ENCODE measurements at places on chromosomes 1 and 21. TPM values are rescaled to one million over a fixed set of nuclear protein-coding genes. Genes with fewer than 3 reads are reported as not detected.

DNA sequence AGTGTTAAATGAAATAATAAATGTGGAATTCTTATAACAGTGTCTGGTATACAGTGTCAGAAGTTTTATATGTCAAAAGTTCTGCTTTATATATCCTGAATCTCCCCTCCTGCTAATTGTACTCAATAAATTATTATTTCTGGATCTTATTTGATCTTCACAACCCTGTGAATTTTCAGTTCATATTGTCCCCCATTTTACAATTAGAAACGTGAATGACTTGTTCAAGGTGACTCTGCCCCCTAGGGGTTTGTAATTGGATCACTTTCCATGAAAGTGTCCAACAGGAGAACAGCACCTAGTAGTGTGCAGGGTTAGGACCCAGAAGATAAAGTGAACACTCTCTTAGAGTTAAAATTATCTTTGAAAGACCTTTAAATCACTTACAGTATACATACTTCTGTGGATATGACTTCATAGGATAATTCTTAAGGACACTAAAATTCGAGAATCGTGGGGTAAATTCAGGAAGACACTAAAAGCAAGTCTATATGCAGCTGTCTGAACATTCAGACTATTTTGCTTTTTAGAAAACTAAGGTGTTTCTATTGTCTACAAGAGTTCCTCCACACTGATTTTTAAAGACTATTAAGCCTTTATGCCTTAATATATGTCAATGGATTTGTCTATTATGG lies 4.5 kb upstream of the DDR2 start:
- no peak for DNase-seq

DNA sequence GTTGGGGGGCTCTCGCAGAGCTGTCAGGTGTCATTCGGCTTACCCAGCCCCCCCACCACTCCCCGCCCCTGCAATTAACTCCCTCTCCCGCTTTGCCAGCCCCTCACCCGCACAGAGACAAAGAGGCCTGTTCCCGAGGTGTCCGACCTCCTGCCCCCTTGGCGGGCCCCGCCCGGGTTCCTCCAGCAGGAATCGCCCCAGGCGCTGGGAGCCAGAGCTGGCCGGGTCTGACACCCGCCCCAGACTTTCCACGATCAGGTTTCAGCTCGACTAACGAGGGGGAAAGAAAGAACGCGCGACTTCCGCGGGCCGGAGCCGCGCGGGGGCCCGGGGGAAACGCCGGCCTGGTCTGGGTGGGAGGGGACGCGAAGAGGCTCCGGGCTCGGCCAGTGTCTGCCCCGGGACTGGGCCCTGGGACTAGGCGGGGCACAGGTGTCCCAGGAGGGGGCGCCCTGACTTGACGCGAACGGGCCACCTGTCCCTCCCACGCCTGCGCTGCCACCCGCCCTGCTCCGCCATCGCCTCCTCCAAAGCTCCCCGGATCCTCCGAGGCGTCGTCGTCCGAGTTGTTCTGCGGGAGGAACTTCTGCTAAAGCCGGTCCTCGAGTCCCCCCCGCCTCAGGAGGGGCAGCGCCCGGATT lies 36.4 kb upstream of the HHAT start:
- DNase-seq, result peak; percentile 48

DNA sequence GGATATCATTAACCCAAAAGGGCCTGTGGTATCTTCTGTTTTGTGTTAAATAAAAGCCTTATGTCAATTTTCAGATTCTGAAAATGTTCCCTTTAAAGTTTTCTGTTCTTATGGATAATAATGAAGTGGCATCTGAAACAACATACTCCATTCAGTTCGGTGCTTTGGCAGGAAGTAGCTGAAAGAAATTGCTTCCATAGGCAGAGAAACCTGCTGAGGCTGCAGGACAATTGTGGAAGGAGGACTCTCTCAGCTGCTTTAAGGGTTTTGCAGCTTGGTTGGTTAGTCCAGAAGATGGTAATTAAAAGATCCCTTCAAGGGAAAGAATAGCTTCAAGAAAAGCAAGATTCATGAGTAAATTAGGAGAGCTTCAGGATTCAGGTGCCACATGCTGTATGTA lies 30.5 kb upstream of the NRIP1 start:
- DNase-seq, result no peak

- no peak for DNase-seq
Measured at GRCh38 chr1:225388372-225388771, 39.5 kb downstream of the LBR start.

DNA sequence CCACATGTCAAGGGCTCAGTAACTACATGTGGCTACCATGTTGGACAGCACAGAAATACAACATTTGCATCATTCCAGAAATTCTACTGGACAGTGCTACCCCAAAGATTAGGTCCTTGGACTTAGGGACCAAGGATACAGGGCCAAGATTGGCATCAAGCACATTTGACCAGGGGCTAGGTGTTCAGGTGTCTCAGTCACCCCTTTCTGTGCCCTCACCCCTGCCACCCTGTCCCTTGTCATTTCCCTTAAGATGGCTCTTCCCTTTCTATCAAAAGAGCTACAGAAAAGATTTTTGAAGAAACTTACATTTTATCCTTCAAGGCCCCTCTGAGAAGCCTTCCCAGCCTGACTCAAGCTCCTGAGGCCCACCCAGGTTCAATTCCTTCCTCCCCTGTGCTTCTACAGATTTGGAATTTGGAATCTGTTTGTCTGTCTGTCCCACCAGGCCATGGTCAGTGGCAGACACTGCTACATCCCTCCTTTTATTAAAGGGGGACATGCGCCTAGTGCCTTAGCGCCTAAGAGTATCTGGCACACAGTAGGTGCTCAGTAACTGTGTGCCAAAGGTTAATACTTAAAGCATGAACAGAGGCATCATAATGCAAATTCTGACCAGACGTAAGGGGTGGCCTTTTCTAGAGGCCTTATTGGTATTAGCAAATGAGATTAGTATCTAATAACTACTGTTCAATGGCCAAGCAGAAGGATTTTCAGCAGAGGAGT lies 21.4 kb downstream of the CSF1 start:
- DNase-seq, result no peak

- no peak for DNase-seq
Measured at GRCh38 chr1:18947570-18947969, 8.9 kb downstream of the IFFO2 start.

GRCh38 chr1:192153276-192153675 lies 5.0 kb upstream of the RGS18 start:
- DNase-seq, result no peak

GRCh38 chr1:209318181-209319056 lies 265.1 kb upstream of the CAMK1G start:
- no peak for DNase-seq

DNA sequence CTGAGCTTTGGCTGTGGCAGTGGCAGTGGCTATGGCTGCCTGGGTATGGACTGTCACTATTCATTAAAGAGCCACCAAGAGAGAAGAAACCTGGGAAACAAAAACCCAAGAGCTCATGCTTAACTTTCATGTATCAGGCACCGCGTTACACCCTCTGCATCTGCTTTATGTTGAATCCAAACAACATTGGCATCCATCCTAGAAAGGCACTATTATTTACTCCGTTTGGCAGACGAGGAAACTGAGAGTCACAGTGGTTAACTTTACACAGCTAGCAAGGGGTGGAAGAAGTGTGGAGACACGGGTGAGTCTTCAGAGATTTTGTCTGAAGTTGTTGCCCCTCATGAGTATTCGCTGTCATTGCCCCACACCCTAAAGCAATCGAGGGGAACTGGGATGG lies 63.8 kb downstream of the PLXNA2 start:
- DNase-seq, result no peak

DNA sequence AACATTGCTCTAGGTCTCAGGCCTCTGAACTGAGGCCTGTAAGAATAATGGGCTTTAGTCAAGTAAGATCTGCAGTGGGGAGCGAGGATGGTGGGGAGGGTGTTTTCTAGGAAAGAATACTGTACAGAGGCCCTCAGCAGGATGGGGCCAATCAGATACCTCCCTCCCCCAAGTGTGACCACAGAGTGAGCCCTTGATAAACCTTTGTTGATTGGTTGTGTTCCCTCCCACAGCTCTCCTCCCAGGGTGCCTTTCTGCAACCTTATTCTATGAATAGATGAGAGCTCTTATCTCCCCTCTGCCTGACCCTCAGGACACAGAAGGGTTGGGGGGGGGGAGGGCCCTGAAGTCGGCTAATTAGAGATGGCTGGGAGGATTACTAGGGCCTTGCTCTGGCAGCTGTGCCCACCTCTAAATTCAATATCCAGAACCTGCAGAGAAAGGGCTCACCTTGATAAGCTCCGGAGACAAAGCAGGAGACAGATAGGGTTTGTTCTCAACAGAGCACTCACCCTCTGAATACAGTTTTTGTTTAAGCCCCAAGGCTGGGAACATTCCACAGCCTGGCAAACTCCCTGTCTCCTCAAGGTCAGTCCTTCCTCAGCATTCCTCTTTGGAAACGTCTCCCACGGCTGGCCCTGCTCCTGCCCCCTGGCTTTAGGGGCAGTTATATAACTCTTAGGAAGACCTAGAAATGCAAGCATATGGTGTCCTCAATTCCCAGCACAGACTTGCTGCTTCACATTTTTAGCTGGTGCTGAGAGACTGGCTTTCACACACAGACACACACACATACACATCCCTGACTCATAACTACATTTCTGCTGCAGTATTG lies 42.9 kb downstream of the ATP1A1 start:
- no peak for DNase-seq

GRCh38 chr1:43444151-43444828 lies 9.4 kb downstream of the HYI start:
- DNase-seq, result no peak

GRCh38 chr1:8238141-8239038 lies 79.5 kb upstream of the SLC45A1 start:
- no peak for DNase-seq

DNA sequence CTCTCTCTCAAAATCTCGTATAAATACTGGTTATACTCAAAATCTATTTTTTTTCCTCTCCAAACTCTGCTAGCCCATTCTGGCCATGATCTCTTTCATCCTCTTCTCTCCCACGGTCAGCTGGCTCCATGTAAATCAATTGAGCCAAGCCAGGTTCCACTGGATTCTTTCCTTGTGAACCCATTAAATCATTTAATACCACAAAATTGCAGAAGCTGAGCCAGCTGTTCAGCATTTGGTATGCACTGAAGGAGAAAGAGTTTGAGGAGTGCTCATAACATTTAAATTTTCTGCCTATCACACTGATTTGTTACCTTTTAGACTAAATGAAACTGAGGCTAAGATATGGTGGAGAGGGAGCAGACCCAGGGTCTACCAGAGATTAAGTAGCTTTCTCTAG lies 29.1 kb upstream of the TADA1 start:
- DNase-seq, result no peak

DNA sequence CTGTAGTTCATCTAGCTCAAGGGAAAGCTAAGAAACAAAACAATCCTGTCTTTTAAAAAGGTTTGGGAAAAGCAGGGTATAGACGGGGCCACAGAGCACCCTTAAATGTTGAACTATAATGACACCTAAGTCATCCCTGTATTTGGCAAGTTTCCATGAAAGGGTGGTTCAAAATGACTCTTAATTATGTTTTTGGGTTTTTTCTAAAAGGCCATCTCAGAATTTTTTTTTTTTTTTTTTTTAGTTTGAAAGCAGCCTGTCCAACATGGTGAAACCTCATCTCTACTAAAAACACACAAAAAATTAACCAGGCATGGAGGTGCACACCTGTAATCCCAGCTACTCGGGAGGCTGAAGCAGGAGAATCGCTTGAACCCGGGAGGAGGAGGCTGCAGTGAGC lies 22.2 kb downstream of the TOMM20 start:
- DNase-seq, result no peak

GIPC2 gene
- 0.99 TPM for polyA plus RNA-seq

- DNase-seq, result no peak
Measured at GRCh38 chr1:185464777-185465176, 147.7 kb upstream of the IVNS1ABP start.

DNA sequence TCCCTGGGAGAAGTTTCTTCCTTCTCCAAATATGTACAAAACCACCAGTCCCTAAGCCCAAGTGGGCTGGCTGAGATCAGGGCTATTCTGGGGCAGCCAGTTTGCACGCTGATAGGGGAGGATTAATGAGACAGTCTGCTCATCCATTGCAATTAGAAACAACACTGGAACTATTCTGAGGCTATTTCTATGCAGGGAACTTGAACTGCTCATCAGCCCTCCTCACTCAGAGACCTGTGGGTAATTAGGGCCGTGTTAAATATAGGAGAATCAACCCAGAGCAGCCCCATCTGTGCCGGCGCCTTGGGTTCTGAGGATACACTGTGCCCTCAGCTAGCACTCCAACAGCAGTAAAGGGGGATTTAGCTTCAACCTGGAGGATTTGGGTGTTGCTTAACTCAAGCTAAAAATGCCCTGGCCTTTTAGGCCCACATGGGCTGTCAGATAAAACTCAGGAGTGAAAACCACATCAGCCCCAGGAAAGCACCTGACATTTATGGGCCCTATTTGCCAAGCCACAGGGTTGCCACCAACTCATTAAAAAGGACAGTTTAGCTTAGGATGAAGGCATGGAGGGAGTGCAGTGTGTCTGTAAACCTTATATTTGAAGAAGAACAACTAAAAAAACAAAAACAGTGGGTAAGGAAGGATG lies 53.9 kb downstream of the DUSP10 start:
- no peak for DNase-seq

DNA sequence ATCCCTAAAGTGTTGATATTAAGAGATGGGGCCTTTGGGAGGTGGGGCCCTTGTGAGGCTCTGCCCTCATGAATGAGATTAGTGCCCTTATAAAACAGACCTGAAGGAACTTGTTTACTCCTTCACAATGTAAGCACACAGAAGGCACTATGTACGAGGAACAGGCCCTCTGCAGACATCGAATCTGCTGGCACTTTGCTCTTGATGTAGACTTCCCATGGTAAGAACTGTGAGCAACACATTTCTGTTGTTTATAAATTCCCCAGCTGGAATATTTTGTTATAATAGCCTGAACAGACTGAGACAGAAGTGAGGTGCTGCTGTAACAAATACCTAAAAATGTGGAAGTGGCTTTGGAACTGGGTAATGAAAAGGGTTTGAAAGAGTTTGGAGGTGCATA lies 193.2 kb downstream of the TGFB2 start:
- no peak for DNase-seq

DNA sequence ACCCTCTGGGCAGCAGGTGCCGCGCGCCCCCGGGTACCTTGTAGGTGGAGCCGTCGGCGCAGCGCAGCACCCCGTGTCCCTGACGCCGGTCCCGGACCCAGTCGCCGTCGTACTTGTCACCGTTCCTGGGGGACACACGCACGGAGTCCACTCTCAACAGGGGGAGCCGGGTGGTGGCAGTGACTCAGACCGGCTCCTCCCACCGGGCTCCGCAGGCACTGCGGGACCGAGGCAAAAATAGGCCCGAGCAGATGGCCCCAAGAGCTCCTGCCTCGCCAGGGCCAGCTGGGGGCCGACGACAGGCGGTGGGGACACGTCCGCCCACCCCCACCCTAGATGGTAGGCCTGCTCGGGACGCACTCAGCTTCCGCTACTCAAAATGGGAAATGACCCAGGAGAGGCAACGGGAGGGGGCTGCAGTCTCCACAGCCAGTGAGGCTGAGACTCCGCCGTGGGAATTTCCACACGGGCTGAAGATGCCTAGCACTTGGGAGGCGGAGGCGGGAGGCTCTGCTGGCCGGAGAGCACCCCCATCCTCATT lies 6.3 kb downstream of the MORN1 start:
- DNase-seq, result no peak
